OCI-M1 (cell line): ENCODE measurements at places on chromosomes 1 and 21.

GRCh38 chr1:45573231-45573804 is 10.5 kb upstream of the NASP start:
- no peak for DNase-seq

- no peak for DNase-seq
Measured at GRCh38 chr1:69662321-69662720, 94.6 kb downstream of the LRRC7 start.

- DNase-seq, result no peak
Measured at GRCh38 chr1:26616881-26617280, 78.9 kb upstream of the ARID1A start.

GRCh38 chr1:155044812-155045657 is 6.1 kb upstream of the ADAM15 start:
- peak; percentile 93 for DNase-seq

- no peak for DNase-seq
Measured at GRCh38 chr1:230696722-230697437, 17.0 kb downstream of the AGT start.

GRCh38 chr1:70084314-70084915 is 121.0 kb downstream of the LRRC40 start:
- DNase-seq, result no peak

DNA sequence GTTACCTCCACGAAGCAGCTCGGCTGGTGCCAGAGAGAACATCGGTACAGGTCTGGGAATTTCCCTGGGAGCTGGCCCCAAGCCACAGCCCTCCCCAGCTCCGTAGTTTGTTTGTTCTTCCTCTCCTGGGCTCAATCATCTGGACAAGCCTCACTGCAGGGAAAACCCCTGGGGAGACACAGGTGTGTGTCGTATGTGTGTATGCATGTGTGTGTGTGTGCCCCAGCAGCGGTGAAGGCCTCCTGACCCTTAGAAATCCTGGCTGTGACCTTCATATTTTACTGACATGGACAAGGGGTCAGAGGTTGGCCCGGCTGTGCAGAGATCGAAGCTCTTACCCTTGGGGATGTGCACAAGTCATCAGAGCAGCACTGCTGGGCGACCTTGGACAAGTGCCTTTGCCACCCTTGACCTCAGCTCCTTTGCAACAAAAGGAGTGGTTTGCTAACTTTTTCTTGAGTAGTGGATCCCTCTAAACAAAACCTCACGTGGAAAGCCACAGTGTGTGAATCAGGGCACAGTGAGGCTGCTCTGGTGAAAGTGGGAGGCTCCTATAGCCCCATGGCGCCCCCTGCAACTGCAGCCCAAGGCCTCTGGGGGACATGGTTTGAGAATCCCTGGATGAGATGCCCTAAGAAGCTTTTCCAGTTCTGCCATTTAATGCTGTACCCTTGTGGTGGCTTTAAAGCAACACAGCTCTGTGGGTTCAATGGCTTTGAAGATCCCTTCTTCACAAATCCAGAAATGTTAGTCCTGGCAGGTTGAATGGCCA is 12.3 kb upstream of the IL22RA1 start:
- DNase-seq, result no peak

GRCh38 chr1:197685785-197686184 is 89.5 kb downstream of the DENND1B start:
- DNase-seq, result no peak

DNA sequence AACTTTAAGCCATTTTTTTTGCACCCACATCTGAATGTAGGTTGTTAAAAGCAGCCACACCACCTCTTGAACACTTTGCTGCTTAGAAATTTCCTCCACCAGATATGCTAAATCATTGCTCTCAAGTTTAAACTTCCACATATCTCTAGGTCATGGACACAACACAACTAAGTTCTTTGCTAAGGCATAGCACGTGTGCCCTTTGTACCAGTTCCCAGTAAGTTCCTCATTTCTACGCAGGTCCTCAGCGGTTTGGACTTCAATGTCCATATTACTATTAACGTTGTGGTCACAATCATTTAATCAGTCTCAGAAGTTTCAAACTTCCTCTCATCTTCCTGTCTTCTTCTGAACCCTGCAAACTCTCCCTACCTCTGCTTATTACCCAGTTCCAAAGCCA is 661.6 kb upstream of the PKN2 start:
- peak; percentile 77 for DNase-seq

GRCh38 chr1:16372535-16373285 is 5.7 kb downstream of the SZRD1 start:
- no peak for DNase-seq

DNA sequence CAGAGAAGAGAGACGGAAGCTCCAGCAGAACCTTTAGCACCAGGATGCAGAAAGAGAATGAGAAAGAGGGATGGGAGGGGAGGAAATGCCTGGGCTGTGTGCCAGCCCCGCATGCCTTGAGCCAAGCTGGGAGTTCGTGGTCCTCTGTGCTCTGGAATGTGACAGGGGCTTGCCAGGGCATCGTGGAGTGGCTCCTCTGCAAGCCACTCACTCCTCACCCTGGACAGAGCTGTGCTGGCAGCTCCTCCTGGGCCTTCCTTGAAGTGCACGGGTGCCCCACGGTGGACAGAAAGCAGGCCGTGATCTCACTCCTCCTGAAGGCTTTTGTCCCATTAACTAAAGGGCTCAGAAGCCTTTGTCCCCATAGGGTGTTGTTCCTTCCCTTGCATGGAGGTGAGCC is 34.8 kb upstream of the PRELP start:
- peak; percentile 33 for DNase-seq

DNA sequence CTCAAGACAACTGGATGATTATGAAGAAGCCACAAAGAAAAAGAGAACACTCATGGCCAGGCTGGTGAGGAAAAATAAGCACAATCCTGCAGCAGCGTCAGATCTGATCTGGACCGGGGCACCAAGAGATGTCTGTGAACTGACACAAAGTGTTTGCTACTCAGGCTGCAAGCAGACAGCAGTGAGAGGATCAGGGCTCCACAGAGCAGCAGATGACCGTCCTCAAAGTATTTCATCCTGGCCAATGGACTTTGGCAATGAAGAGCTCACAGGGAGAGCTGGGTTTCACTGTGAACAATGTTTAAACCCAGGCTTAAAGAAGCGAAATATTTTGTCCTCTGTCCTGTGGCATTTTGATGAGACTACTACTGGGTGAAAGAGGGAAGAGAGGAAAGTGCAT is 299.2 kb downstream of the GPATCH2 start:
- no peak for DNase-seq

- DNase-seq, result no peak
Measured at GRCh38 chr1:110310300-110310699, 28.9 kb upstream of the RBM15 start.

- DNase-seq, result no peak
Measured at GRCh38 chr1:227947386-227947675, 401 bp downstream of the WNT9A start.

DNA sequence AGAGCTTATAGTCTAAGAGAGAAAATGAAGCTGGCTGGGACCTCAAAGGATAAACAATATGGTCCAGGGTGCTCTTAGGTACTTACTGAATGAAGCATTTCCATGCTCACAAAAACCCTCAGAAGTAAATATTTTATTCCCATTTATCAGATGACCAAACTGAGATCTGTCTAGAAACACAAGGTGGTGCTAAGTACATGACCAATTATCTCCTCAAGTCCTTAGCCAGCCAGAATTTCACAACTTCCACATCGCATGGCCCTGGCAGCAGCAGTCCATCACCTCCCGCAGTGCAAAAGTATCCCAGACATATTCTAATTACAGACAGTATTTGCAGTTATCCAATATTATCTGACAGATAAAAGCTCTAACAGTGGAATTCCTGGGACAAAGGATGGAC is 321.7 kb upstream of the PROX1 start:
- no peak for DNase-seq

GRCh38 chr1:70487910-70488665 is 77.0 kb downstream of the CTH start:
- DNase-seq, result peak; percentile 80

DNA sequence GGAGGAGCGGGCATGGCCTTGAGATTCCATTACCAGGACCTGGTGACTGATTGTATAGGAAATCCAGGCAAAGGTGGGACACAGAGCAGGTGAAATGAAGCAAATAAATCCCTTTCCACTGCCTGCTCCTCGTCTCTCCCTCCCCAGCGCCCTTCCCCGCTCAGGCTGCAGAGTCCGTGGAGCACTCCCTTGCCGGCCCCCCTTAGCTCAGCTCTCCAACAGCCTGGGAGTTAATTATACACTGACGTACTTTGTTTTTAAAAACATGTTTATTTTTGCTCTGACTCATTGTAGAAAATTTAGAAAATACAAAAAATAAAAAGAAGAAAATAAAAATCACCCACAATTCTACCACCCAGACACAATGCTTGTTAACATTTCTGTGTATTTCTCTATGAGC is 61.7 kb downstream of the LGR6 start:
- DNase-seq, result no peak

- peak; percentile 18 for DNase-seq
Measured at GRCh38 chr1:50783286-50783685, 176.8 kb downstream of the FAF1 start.

GRCh38 chr1:198416296-198416695 is 124.2 kb downstream of the ATP6V1G3 start:
- no peak for DNase-seq

GRCh38 chr1:228923973-228924686 is 188.9 kb downstream of the RHOU start:
- DNase-seq, result no peak

GRCh38 chr1:46131712-46132528 is 509 bp downstream of the PIK3R3 start:
- peak; percentile 63 for DNase-seq

DNA sequence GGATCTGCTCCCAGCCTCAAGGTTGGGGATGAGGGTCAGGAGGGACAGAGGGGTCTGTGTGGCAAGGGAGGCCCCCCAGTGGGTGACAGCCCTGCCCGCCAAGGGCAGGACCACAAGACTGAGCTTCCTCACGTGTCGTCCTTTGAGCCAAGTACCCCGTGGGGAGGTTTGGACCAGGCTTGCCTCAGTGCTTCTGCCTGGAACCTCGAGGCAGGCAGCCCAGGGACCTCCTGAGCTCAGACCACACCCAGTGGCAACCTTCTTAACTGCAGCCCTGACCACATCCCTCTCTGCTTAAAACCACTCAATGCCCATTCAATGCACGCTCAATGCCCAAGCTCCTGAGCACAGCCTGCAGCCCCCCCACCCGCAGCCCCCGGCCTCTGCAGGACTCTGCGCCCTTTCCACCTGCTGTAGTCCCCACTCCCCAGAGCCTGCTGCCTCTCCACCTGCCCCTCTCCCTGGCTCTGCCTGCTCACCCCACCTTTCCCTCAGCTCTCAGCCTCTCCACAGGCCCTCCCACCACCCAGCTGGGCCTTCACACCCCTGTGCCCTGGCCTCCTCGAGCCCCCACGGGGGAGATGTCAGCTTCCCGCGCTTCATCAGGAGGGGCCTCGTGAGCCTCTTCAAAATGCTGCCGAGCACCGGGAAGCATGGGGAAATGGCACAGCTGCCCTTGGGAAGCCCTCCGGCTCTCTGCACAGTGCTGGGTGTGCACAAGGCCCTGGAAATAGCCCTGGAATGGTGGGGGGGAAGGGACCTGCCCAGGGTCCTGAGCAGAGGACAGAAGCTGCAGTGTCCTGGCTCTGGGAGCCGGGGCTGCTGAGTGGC is 129.3 kb upstream of the VAMP3 start:
- no peak for DNase-seq

DNA sequence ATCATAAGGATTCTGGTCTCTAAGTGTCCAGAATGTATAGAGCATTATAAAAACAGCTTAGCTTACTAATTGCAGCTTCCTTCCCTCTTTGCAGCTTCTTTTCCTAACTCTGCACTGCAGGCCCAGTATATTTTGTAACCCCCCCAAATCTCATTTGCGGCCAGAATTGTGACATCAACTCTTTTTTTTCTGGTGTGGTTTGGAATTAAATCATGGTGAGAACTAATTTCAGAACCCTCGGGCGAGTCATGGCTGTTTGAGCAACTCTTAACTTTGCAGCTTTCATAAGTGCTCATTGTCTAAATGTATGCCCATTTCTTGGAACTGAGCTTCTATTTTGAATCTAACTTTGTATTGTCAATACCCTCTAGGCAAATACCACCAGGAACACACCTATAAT is 187.4 kb downstream of the CYYR1 start:
- DNase-seq, result no peak

DNA sequence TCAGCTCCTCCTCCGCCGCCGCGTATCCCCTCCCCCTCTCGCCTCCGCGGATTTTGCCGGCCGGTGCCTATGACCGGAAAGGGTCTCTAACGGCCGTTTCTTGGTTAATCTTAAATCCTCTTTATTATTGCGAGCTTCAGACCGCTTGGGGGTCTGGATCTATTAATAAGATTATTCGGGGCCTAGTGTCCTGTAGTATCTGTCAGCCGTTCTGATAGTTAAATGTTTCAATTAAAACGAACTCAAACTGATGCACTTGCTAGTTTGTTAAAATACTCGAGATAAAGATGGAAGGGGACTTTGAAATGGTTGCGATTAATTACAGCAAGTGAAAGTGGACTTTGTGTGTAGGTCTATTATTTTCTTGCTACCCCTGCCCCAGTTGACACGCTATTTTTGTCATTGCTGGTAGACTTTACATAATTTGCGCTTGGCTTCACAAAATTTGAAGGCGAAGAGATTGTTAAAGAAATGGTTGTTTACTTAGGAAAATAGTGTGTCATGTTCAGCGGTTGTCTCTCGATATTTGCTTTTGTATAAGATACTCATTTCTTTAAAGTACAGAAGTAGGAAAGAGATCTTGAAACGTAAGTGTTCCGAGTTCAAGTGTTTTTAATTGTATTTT is 779 bp downstream of the SON start:
- DNase-seq, result no peak

DNA sequence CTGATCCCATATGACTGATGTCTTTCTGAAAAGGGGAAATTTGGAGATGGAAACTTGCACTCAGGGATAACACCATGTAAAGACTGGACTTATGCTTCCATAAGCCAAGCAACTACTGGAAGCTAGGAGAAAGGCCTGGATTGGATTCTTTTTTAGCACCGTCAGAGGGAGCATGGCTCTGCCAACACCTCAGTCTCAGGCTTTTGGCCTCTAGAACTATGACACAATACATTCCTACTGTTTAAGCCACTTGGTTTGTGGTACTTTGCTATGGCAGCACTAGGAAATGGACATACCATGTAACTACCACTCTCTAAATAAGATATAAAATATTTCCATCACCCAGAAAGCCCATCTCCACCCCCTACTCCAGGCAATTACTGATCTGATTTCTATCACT is 139.7 kb downstream of the CYYR1 start:
- DNase-seq, result no peak

GRCh38 chr1:176961678-176962077 is 202.8 kb downstream of the ASTN1 start:
- DNase-seq, result no peak

- no peak for DNase-seq
Measured at GRCh38 chr1:169647512-169647911, 17.6 kb upstream of the SELP start.

DNA sequence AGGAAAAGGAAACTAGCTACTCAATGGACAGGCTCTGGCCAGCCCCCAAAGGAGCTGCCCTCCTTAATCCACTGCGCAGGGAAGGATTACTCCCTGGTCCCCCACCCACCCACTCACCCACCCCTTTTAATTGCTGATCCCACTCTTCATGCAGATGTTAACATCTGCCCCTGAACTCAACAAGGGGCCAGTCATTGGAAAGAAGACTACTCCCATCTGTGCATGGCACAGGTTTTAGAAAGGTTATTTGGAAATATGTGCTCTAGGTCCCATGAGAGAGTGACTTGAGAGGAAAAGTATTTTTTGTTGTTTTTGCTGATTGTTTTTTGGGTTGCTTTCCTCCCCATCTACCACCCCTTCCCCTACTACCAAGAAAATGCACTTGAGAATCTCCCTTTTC is 94.4 kb upstream of the FGGY start:
- DNase-seq, result no peak

GRCh38 chr21:46154155-46154954 is 1.0 kb downstream of the FTCD start:
- DNase-seq, result no peak

GRCh38 chr21:39645331-39645730 is 32.6 kb downstream of the B3GALT5 start:
- DNase-seq, result no peak
